Stimulated activated CD4-positive, alpha-beta T cell treated with anti-CD3 and anti-CD28 coated beads, Interleukin-1b, Interleukin-23, amount 100 ng/mL, for 1 hour (primary cell): ENCODE measurements at places on chromosomes 2 and 18.

GRCh38 chr2:201883606-201884369, 77.5 kb downstream of the CDK15 start:
- DNase-seq: no peak

- no peak for DNase-seq
Measured at GRCh38 chr2:159557437-159558034, 58.8 kb downstream of the BAZ2B start.

DNA sequence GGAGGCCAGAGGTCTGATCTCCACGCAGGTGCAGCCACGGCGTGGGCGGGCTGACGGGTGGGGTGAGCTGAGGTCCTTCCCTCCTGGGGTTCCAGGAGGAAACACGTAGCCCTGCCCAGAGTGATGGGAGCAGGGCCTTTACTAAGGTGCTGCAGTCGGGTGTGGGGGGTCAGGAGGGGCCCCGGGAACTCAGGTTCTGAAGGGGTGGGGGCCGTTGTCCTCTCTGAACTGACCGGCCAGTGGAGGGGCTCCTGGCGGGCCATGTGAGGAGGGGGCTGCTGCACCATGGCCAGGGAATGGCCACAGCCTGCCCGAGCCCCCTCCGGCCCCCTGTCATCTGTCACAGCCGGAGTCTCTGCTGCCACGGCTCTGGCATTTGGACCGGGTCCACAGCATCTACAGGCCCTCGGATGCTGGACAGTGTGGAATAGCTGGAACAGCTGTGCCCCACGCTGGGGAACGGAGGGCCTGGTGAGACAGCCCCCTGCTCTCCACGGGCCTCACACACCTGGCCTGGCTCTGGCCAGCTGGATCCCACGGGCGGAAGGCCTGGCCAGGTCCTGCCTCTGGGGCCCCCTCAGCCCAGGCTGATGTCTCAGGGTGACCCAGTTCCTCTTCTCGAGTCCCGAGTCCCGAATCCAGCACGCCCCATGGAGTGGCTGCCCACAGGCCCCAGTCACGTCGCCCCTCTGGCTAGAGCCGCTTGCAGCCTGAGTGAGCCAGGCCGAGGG, 145.6 kb upstream of the GPC1 start:
- DNase-seq: no peak

- DNase-seq: no peak
Measured at GRCh38 chr2:55418072-55418471, 1.6 kb downstream of the CCDC88A start.

GRCh38 chr18:2511451-2511850, 59.9 kb downstream of the METTL4 start:
- no peak for DNase-seq

DNA sequence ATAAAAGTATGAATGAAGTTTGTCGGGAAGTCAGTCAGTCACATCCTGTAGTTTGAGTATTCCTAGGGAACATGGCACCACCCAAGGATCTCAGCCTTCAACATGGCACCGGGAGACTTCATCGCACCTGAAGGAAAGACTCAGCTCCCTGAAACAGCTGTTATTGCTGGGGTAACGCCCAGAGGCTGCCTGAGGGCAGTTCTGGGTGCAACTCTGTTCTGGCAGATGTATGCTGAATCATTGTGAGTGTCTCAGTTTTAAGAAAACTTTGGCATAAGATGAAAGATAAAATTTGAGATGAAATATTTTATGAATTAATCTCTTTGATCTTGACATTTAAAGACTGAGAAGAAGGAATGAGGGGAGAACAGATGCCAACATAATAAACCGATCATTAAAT, 49.9 kb upstream of the SERPINB2 start:
- DNase-seq: no peak
